ENCODE measurements at places on chromosomes 4 and X. TPM values are rescaled to one million over a fixed set of nuclear protein-coding genes. Genes with fewer than 3 reads are reported as not detected.

DNA sequence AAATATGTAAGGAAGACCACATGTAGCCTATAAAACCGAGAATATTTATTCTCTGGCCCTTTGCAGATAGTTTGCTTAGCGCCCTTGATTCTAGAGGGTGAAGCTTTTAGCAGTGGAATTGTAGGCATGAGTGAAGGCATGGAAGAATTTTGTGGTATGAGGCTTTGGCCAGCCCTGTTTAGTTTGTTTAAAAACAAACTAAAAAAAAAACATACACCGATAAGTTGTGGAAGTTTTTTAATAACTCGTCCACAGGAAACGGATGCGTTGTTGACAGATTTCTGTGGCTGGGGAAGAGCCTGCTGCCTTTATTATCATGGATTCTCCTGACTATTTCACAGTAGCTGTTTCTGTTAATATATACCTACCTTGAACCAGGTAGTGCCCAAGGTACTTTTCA is 194.7 kb upstream of the LNX1 start:
- H3K27ac ChIP-seq = no peak overlapping the region
- DNase-seq = no peak
- peaks cover 35% of the 10 kb centered on the region for H3K27me3 ChIP-seq
- no peak overlapping the region for H3K4me3 ChIP-seq
- H3K36me3 ChIP-seq = no peaks in the 10 kb centered on the region
- no peaks in the 10 kb centered on the region for H3K4me1 ChIP-seq

DNA sequence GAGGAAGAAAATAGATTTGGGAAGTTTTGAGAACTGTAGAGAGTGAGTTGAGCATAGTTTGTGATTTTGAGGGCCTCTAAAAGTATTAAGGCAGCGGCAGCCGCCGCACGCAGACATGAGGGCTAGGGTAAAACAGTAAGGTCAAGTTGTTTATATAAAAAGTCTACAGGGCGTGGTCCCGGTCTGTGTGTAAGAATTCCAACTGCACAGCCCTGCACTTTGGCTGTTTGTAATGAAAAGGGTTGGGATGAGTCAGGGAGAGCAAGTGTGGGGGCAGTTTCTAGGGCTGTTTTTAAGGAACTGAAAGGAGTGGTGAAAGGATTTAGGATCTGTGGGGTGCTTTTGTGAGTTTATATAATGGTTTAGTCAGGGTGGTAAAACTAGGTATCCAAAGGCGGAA is 55.0 kb downstream of the BEX3 start:
- no peak overlapping the region for H3K4me3 ChIP-seq
- peaks cover 15% of the 10 kb centered on the region for H3K27me3 ChIP-seq
- no peaks in the 10 kb centered on the region for H3K4me1 ChIP-seq
- H3K27ac ChIP-seq = no peak overlapping the region

PAGE4 gene
- total RNA-seq = not detected

DNA sequence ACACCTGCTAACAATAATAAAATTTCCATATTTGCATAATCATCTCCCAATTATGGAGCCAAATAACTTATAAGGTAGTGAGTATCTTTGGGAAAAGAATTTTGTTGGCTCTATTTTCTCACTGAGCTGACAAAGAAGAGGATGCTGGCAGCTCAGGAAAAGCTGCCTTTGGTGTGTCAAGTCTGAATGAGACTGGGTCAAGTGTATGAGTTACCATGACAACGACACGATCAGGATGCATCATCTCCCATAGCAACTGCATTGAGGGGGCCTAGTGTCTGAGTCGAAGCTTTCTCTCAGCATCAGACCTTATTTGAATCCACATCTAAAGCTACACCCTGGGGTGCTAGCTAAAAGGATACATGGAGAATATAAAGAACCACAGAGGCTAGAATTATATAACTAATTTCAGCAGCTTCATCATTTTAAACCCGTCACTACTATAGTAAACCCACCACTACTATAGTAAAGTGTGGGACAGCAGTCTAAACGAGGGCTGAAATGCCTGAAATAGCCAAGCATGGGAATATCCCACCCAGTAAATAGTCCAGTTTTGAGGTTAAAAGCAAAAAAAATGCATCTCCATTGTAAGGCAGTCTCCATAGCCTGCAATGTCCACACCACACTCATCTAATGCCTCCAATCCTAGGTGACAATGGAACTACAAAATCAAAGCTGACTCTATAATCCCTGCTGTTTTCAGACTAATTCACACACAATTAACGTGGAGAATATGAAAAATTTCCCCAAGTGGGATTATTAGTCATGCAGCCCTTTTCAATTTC is 16.0 kb downstream of the GSPT2 start:
- H3K36me3 ChIP-seq = no peaks in the 10 kb centered on the region
- no peak overlapping the region for H3K4me3 ChIP-seq
- H3K27ac ChIP-seq = no peak overlapping the region
- H3K27me3 ChIP-seq = peaks cover 7% of the 10 kb centered on the region

GRCh38 chr4:79864500-79865200 is 208.4 kb downstream of the ANTXR2 start:
- H3K27ac ChIP-seq = no peak overlapping the region
- no peaks in the 10 kb centered on the region for H3K4me1 ChIP-seq
- H3K4me3 ChIP-seq = no peak overlapping the region
- DNase-seq = no peak
- H3K27me3 ChIP-seq = peaks cover 3% of the 10 kb centered on the region

GRCh38 chrX:66756717-66757116 is 117.8 kb upstream of the EDA2R start:
- H3K27me3 ChIP-seq = no peaks in the 10 kb centered on the region
- H3K36me3 ChIP-seq = no peaks in the 10 kb centered on the region
- H3K4me1 ChIP-seq = no peaks in the 10 kb centered on the region

TIGD4 gene
- total RNA-seq = 0.43 TPM

DNA sequence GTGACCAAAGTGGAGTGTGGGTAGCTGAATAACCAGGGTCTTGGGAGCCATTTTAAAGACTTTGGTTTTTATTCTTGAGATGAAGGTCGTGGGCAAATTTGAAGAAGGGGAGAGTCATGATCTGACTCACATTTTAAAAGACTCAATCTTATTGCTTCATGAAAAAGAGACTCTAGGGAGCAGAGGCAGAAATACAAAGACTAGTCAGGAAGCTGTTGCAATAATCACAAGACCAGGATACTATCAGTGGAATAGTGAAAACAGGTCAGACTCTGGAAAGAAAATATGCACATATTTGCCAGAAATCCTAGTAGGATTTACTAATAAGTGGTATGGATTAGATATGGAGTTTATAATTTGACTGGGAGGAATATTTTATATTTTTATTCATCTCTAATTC is 448.4 kb downstream of the RAPGEF2 start:
- H3K4me3 ChIP-seq = no peak overlapping the region
- no peak for DNase-seq
- H3K27me3 ChIP-seq = no peaks in the 10 kb centered on the region
- H3K36me3 ChIP-seq = no peaks in the 10 kb centered on the region
- H3K4me1 ChIP-seq = no peaks in the 10 kb centered on the region
- no peak overlapping the region for H3K27ac ChIP-seq

GRCh38 chrX:16137416-16138107 is 14.2 kb downstream of the GRPR start:
- H3K4me3 ChIP-seq = no peak overlapping the region
- H3K27ac ChIP-seq = no peak overlapping the region
- H3K27me3 ChIP-seq = peaks cover 66% of the 10 kb centered on the region
- no peaks in the 10 kb centered on the region for H3K4me1 ChIP-seq
- H3K36me3 ChIP-seq = no peaks in the 10 kb centered on the region
